ENCODE measurements at places on chromosomes 7 and 10.
A peak's percentile ranks its signal among the peaks of the same experiment; 100 is the strongest.

GRCh38 chr7:137772316-137772715, 74.5 kb downstream of the DGKI start:
- no peak for DNase-seq

DNA sequence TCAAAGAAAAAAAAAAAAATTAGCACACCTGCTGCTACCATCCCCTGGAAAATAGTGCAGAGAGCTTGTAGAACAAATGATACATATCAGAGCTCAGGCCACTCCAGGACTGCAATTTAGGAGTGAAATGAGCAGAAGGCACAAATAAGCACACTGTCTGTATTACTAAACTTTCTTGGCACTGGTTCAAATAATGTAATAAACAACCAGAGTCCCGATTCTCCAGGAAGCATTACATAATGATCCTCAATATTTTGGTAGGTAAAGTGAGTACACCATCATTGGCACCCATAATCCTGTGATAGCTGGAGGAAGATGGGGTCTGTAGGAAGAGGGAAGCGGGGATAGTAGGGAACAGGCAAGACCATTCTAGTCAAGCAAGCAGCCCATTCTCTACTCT, 74.3 kb downstream of the SVOPL start:
- no peak for DNase-seq

GRCh38 chr10:79413196-79413595, 32.2 kb downstream of the ZCCHC24 start:
- DNase-seq, result no peak

DNA sequence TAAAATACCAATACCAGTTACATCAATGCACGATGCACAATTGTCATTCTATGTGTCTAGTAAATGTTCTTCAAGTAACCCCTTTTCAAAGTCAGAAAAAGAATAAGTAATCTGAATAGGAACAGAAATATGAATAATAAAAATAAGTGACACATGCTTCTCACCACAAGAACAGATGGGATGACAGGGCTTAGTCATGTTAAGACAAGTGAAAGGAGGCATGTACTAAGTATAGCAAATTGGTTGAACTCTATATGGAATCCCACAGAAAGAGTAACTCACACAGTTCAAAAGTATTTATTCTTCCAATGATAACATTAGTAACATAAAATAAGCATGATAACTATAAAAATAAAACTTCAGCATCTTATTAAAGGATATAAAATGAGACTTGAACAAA, 100.9 kb upstream of the TAS2R16 start:
- DNase-seq, result peak; percentile 41

DNA sequence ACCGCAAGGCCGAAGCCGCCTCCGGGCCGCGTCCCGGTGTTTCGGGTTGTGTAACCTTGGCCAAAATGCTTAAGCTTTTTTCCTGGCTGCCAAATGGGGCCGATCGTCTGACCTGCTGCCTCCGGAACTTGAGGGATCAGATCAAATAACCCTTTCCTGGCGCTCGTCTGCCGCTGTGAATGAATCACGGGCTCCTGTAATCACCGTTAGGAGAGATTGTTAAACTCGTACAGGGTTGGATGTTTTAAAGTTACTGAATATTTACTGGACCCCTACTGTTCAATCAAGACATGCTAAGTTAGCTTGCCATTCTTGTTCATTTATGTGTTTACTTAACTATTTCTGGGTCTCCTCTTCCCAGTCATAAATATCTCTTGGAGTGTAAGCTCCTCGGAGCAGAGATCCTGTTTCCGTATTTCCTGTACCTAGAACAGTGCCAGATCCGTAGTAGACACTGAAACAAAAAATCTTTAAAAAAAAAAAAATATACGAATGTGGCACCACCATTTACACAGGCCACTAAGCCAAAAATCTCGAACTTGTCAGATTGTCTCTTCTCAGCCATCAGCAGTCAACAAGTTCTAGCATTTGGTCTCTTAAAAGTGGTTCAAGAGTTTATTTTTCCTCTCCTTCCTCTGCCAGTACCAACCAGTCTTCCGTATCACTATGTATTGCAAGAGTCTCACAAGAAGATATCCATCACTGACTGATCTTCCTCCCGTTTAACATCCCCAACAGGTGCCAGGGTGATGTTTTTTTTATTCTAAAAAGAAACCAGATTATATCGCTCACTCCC, 650 bp upstream of the TM9SF3 start:
- DNase-seq, result peak; percentile 69

- DNase-seq, result no peak
Observed at GRCh38 chr7:81574723-81575326, 195.0 kb downstream of the HGF start.

DNA sequence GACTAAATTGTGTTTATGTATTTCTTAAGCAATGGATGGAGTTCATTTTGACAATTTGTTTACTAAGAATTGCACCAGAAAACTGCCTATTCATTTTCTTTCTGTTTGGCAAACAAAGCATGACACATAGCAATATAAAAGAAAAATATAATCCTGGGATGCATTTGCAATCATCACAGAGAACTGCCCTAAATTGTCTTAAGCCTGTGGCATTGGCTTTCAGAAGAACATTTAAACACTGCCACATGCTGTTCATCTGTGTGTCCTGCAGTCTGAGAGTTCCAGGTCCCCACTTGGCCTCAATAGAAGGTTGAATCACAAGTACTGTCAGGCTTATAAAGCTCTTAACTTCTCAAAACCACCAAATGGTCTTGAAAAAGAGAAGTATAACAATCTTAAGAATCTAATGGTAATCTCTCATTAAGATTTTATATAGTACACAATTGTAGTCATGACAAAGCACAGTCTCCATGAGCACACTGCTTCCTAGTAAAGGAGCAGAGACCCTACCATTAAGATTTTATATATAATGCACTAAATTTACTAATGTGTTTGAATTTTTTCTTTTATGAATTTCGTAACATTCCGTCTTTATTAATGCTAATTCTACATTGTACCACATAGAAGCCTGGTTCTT, 29.9 kb downstream of the RNLS start:
- DNase-seq, result peak; percentile 85

DNA sequence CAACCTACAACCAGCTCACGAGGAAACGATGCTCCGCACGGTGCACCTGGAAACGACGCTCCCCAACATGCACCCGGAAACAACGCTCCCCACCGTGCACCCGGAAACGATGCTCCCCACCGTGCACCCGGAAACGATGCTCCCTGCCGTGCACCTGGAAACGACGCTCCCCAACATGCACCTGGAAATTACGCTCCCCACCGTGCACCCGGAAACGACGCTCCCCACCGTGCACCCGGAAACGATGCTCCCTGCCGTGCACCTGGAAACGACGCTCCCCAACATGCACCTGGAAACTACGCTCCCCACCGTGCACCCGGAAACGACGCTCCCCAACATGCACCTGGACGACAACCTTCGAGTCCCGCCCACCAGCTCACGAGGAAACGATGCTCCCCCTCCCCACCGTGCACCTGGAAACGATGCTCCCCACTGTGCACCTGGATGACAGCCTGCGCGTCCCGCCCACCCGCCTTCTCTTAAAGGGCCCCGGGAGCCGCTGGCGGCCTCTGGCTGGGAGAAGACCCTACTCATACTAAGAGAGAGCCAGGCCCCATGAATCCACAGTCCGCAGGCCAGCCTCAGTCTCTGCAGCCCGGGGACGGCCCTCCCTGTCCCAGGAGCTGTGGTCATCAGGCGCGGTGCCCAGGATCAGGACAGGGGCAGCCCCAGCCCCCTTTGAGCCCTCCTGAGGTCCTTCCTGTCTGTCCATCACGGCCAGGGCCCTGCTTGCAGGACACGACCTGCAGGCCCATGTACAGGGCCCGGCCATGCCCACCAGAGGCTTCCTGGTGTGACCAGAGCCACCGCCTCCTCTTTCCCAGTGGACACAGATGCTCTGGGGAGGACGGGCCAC, 98.3 kb downstream of the PDGFA start:
- DNase-seq, result no peak

- no peak for DNase-seq
Observed at GRCh38 chr10:31972519-31973041, 43.9 kb upstream of the ARHGAP12 start.

DNA sequence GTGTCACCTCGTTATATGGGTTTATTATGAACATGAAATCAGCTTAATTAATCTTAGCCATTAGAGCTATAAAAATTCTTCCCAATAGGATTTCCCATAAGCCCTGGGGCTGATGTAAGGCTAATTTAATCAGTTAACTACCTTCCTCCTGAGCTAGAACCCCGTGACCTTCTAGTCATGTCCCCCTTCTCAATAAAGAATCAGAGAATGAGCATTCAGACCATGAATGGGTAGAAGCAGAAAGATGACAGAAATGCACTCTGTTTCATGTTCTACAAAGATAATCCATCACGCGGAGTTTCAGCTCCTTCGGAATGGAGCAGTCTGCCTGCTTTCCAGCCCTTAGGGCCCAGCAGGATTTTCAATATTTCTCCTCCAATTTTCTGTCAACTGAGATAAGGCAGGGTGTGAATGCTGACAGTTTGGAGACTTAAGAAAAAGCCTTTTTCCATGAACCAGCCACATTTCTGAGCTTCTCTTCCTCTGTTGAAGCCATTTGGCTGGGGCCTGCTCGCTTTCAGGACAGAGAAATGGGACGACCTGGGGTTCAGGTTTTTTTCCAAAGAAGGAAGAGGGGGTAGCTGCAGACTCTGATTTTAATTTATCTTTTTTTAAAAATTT, 211.0 kb downstream of the NEBL start:
- DNase-seq, result no peak

- DNase-seq, result no peak
Observed at GRCh38 chr7:155205368-155206317, 92.0 kb upstream of the INSIG1 start.

GRCh38 chr7:2802101-2802500, 42.0 kb downstream of the GNA12 start:
- no peak for DNase-seq

DNA sequence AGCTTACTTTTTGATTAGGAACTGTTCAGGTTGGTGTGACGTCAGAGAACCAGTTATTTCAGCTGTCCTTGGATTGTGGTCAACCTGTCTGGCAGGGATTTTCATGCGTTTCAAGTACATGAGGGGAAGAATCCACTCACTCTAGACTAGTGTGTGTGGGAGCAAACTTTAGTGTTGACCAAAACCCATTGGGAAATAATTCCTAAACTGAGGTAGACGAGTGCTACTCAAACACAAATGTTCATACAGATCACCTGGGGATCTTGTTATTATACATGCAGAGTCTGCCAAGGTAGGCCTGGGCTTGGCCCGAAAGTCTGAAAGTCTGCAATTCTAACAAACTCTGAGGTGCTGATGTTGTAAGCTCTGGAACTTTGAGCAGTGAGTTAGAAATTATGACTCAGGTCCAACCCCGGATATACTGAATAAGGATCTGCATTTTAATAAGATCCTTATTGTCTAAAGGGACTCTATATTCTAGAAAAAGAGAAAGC, 111.1 kb upstream of the CREB5 start:
- no peak for DNase-seq

DNA sequence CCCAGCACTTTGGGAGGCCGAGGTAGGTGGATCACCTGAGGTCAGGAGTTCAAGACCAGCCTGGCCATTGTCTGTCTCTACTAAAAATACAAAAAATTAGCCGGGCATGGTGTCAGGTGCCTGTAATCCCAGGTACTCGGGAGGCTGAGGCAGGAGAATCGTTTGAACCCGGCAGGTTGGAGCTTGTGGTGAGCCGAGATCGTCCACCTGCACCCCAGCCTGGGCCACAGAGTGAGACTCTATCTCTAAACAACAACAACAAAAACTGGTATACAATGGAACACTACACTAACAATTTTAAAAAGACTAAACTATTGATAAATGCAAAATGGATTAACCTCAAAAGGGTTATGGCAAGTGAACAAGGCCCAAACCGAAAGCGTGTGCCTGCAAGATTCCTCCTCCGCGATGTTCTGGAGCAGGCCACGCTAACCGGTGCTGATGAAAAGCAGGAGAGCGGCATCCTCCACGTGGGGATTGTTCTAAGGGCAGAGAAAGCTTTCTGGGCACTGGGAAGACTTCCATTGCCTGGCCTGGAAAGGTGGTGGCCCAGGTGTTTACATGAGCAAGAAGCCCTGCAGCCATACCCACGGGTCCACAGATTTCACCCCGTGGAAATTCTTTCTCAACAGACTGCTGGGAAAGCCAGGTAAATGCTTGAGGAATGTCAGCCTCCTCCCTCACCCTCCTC, 53.8 kb downstream of the PDGFA start:
- no peak for DNase-seq

DNA sequence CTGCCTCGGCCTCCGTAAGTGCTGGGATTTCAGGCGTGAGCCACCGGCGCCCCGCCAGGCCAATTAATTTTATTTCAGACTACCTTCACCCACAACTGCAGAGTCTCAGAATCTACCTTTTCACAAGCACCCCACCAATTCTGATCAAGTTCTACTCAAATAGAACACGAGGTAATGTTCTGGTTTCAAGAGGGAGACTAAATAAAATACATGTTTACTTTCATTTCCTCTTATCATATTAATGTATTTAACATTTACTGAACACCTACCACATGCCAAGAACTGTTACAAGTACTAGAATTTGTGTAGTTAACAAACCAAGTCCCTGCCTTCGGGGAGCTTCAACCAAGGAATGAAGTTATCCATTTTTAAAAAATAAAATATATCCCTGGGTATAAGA, 25.5 kb upstream of the RGS10 start:
- no peak for DNase-seq

GRCh38 chr10:126430512-126430911, 42.2 kb upstream of the ADAM12 start:
- no peak for DNase-seq

- no peak for DNase-seq
Observed at GRCh38 chr10:128609460-128609859, 483.2 kb upstream of the MKI67 start.

- no peak for DNase-seq
Observed at GRCh38 chr10:114053946-114054345, 10.3 kb downstream of the ADRB1 start.

DNA sequence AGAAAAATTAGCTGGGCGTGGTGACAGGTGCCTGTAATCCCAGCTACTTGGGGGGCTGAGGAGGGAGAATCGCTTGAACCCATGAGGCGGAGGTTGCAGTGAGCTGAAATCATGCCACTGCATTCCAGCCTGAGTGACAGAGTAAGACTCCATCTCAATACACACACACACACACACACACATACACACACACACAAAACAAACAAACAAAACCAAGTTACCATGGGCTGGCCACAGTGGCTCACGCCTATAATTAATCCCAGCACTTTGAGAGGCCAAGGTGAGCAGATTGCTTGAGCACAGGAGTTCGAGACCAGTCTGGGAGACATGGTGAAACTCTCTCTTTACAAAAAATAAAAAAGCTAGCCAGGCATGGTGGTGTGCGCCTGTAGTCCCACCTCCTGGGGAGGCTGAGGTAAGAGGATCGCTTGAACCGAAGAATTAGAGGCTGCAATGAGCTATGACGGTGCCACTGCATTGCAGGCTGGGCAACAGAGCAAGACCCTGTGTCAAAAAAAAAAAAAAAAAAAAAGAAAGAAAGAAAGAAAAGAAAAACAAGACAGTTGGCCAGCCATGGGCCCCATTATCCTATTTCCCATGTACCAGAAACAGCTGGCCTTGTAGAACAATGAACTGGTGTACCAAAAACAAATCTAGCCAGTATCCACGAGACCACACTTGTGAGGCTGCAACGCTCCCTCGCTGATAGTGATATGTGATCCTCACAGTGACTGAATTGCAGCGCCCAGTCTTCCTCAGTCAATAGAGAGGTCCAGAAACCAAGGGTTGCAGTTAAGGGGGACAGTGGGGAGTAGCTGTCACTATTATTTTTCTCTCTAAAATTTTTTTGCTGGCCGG, 6.6 kb upstream of the AGFG2 start:
- DNase-seq, result no peak

GRCh38 chr10:50335397-50335796, 84.1 kb upstream of the ASAH2 start:
- no peak for DNase-seq

All from cerebellar cortex (tissue), 1 donor.